ENCODE measurements at places on chromosomes 7 and 10. TPM values are rescaled to one million over a fixed set of nuclear protein-coding genes. Genes with fewer than 3 reads are reported as not detected.

The HKDC1 gene
- 3.7 TPM for total RNA-seq

The CREB5 gene
- total RNA-seq, result not detected

The NEUROD6 gene
- not detected for total RNA-seq

The C10orf95 gene
- not detected for total RNA-seq

The SLC16A9 gene
- total RNA-seq, result 2.9 TPM

The FBXL13 gene
- 0.29 TPM for total RNA-seq

The FAM25G gene
- not detected for total RNA-seq

The HOXA4 gene
- total RNA-seq, result not detected

The STEAP1B gene
- total RNA-seq, result 0.41 TPM

The NPFFR1 gene
- total RNA-seq, result not detected

The FXYD4 gene
- not detected for total RNA-seq

The GSTO2 gene
- total RNA-seq, result 1.2 TPM

The NUB1 gene
- total RNA-seq, result 65.0 TPM

The CTTNBP2 gene
- not detected for total RNA-seq

The LRRC18 gene
- not detected for total RNA-seq

The ELN gene
- not detected for total RNA-seq

The LAMB1 gene
- total RNA-seq, result not detected

The UNCX gene
- total RNA-seq, result not detected

The ITPRID1 gene
- total RNA-seq, result not detected

The XRCC2 gene
- total RNA-seq, result 13.8 TPM
